GM12892 (cell line): ENCODE measurements at places on chromosomes 1 and 21.

DNA sequence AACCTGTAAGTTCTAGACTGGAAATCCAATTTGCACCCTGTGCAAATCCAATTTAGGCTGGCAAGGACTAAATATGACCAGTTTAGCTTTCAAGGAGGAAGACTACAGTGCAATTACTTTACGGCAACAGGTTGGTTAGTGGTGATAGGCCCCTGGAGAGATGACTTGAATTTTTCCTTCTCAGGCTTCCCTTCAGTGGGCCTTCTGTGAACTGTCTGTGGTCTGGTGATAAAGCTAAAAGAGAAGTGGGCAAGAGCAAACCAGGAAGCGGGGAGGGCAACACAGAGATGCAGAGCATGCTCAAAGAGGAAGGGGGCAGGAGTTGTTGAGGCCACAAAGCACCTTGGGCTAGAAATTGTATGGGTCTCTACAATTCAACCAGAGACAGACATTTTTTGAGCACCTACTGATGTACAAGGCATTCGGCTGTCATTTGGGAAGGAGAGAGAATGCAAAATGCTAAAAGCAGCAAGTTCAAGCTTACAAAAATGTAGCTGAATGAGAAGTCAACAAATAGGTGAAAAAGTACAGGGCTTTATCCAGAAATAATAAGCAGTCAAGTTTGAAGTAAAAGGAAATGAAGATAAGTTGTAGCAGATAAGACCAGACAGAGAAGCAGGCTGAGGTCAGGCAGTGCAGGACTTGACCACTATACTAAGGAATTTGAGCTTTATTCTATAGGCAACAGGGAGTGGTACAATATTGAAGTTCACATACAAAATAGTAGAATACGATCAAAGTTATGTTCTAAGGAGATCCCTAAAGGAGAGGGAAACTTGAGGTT, 23.9 kb downstream of the INPP5B start:
- DNase-seq: no peak

DNA sequence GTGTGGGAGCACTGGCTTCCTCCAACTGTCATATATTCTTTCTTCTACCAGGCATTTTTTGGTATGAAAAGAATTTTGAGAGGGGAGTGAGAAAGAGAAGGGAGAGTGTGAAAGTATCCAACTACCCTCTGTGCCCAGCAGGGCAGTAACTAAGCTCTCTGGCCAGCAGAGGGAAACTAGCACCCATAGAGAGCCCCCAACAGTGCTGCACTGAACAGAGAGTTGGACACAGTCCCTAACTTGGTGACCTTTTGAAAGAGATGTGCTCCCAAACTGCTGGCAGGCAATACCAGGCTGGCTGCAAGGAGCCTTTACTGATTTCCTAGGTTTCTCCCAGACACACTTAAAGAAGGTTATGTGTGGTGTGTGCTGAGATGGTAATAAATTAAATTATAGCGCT, 118.8 kb upstream of the PBX1 start:
- no peak for DNase-seq

DNA sequence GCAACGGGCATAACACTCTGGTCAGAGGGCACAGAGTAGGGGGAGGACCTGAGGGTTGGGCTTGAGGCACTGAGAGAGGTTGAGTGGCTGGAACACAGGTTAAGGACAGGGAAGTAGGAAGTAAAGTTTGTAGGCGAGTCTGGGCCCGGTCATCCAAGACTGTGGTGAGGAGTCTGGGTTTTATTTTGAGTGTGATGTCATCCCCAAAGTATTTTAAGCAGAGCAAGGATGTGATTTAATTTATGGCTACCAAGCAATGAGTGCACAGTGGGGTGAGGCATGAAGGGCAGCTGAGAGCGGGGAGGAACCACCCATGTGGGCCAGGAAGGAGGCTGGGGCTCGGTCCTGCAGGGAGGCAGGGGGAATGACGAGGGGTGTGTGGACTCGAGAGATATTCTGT, 11.2 kb upstream of the VWA5B1 start:
- no peak for DNase-seq

- no peak for DNase-seq
Measured at GRCh38 chr1:210049616-210050015, 111.6 kb downstream of the SYT14 start.

DNA sequence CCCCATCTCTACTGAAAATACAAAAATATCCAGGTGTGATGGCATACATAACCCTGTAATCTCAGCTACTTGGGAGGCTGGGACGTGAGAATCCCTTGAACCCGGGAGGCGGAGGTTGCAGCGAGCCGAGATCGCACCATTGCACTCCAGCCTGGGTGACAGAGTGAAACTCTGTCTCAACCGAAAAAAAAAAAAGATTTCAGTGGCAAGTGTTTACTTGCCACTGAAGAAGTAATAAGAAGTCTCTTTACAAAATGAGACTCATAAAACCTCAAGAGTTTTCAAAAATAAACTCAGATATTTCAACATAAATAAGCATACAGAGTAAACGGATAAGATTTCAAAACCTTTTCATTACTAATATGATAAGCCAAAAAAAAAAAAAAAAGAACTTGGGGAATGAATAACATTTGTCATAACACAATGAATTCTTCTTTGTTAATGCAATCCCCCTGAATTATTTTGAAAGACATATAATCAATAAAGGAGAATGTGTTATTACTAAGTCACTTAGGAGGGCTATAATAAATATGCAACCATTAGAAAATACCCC, 34.2 kb upstream of the EXO1 start:
- DNase-seq: no peak

- no peak for DNase-seq
Measured at GRCh38 chr1:54125386-54126070, 27.3 kb downstream of the CDCP2 start.

DNA sequence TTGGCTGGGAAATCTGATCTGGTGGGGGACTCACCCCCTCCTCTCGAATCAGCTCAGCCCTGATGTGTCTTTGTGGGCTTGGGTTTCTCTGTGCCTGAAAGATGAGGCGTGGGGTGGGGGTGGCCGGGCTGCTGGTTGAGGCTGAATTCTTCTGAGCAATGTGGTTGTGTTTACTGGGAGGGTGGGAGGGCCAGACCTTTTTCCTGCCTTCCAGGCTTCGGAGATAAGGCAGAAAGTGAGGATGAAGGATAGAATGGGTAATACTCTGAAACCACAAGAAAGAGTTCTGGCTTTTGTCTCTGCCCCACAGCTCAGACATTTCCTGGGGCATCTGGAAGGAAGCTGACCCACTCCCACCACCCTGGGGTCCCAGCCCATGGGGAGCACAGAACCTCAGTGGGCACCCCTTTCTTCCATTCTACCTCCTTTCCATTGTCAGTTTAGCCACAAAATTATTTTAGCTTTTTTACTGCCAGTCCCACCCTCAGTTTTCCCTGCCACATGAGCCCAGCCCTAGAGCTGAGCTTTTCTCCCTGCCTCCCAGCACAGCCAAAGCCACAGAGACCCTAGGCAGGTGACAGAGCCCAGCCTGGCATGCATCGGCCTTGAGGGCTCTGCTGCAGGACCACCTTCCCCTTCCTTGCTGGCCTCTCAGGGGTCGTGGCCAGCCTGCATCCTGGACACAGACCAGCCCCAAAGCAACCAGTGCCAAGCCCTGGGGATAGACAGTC, 11.2 kb downstream of the ALX3 start:
- no peak for DNase-seq

GRCh38 chr1:20551161-20551560, 1.2 kb upstream of the FAM43B start:
- no peak for DNase-seq

- no peak for DNase-seq
Measured at GRCh38 chr21:35294231-35294898, 245.3 kb upstream of the RUNX1 start.

DNA sequence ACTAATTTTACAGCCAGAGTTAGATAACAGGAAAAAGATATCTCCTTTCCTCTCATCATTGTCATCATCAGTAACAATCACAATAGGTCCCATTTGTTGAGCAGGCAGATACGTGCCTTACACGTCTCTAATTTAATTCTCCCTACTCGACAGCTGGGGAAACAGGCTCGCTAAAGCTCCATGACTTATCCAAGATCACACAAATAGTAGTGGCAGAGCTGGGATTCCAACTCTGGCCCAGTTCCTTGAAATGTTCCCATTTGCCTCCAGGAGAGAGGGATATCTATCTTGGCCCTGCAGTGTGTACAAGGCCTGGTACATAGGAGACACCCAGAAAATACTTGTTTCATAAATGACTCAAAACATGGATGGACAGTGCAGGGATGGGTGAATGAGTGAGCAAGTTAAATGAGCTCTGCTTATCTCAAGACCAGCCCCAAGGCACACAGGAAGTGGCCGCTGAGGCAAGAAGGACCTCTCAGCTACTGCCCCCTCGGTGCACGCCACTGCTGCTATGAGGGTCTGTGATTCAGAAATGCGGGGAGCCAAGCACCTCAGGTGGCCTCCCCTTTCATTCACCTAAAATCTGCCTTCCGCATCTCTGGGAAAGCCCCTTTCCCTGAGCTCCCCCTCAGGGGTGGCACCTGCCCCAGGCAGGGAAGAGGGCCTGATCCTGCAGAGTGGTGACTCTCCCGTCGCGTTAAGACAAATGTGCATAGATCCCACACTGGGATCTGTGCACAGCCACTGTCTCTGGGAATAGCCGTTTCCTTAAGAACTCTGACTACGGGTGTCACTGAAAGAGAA, 3.6 kb downstream of the KCNN3 start:
- DNase-seq: no peak

GRCh38 chr21:29130270-29130969, at the start of gene MAP3K7CL:
MAP3K7CL (plus strand) TSS chr21:29130644; CDS start chr21:29133345, 2,701 bp downstream.
- DNase-seq: no peak

- DNase-seq: no peak
Measured at GRCh38 chr1:11525151-11525505, 46.2 kb downstream of the DISP3 start.

- no peak for DNase-seq
Measured at GRCh38 chr1:170200161-170200560, 54.4 kb downstream of the NTMT2 start.

DNA sequence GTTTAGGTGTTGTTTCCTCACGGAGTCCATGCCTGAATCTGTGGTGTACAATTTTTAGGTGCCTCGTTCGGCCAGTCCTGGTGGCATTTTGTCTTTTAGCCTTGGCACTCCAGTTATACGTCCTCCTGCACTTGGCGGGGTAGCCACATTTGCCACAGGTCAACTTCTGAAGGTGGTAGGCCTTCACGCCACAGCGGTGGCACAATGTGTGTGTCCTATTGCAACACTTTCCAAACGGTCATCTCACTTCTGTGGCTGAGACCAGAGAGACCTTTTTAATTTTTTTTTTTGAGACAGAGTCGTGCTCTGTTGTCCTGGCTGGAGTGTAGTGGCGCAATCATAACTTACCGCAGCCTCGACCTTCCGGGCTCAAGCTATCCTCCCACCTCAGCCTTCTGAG, 49.1 kb downstream of the CAMTA1 start:
- DNase-seq: no peak

GRCh38 chr1:169031566-169032224, 74.8 kb upstream of the ATP1B1 start:
- no peak for DNase-seq

GRCh38 chr1:46757247-46757955, 38.5 kb upstream of the EFCAB14 start:
- DNase-seq: no peak

DNA sequence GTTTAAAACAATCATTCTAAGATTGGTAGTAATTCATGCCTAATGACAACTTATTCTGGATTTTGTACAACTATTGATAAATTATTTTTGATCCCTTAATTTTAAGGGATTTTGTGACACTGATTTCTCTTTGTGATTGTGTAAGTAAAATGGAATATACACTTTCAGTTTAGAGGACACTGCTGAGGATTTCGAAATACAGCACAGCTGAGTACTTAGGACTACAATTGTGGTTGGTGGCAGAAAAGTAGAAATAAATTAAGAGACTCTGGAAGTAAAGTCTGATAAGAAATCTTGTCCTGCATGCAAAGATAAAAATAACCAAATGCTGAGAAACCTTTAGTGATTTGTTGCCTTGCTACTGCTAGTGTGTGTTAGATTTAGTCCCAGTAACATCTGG, 40.0 kb downstream of the TYW3 start:
- DNase-seq: no peak

DNA sequence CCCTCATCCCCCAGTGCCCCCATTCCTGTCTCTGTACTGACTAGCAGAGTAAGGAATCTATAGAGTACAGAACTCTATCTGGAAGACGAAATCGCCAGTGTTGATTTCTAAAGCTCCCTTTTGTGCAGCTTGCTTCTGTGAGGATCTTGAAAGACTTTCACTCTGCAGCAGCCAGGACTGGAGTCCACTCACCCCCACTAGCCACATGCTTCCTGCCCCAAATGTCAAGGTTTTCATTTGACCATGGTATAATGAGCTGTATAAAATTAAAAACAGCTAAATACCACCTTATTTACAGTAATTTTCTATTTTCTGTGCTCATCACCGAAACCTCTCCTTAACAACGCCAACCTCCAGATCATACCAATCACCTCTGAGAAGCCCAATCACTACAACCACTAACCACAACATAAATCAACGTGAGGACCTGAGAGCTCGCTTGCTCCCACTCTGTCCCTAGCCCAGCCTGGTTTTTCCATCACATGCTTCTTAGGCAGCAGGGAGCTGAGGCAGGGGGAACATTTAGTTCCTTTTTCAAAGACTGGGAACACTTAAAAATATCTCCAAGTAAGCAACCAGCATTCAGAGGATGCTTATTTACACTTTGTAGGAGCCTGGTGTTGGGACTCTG, 56.1 kb upstream of the IRF2BP2 start:
- DNase-seq: no peak

DNA sequence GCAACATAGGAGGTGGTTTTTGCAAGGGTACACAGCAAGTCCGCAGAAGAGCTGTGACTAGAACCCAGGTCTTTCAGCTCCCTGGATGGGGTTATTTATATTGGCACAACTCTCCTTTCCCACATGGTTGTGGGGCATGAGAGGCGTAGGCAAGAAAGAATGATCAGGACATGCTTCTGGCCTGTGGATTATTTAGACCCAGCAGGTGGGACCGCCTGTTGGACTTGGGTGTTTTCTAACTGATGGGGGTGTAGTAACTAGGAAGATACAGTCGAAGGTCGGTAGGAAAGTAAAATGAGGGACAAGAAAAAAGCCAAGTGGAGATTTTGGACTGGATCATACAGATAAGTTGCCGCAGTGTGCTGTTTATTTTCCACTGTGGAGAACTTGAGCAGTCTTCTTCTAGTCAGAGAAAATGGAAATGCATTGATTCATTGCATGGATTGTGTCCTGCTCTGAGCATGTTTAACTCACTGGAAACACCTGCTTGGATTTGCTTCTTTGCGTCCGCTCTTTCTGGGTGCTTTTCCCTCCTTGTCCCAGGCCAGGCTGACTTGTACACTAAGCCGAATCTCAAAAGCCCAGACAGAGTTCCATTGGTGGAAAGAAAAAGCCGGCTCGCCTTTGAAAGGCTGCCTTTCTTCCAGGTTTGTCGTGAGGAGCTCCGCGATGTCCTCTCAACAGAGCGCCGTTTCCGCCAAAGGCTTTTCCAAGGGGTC, 592 bp downstream of the CRCT1 start:
- DNase-seq: no peak

- no peak for DNase-seq
Measured at GRCh38 chr1:186502087-186502486, 41.2 kb upstream of the PDC start.

GRCh38 chr1:39671793-39672550, at the start of gene NT5C1A:
NT5C1A (minus strand) TSS chr1:39672107; CDS start chr1:39672038, 69 bp downstream.
- DNase-seq: peak; percentile 81

- no peak for DNase-seq
Measured at GRCh38 chr1:147822292-147822691, 61.9 kb upstream of the GJA5 start.
